Hematopoietic multipotent progenitor cell treated with erythropoietin and hydrocortisone succinate and interleukin-3 and kit ligand, for 17 days (in vitro differentiated cells): ENCODE measurements at places on chromosomes 12 and 14.

DNA sequence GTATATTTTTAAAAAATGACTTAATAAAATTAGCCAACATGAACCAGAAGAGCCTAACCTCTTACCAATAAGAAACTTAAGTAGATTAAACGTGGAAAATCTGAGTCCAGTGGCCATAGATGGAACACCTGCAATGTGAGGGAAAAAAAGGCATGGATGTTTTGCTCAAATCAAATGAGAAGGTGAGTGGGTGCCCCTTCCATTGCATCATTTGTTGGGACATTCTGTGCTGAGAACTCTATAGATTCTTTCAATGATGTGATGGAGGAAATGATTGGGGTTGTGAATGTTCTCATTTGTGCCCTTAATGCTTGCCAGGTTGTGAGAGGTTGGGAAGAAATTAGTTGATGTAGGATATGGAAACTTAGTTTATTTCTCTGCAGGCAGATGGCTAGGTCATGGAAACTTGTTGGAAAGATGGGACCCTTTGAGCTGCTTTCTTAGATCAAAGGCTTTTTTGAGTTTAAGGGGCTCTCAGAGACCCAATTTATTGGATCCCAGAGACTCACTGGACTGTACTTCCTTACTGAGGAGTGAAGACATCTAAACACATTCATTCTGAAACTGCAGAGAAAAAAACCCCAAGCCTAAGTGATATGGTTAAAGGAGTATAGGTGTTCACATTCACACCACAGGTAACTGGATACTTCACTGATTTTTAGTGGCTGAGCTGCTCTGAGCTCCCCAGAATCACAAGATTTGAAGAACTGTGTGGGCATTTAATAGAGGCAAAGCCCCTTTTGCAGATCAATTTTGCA is 95.9 kb downstream of the DACT1 start:
- DNase-seq = no peak

DNA sequence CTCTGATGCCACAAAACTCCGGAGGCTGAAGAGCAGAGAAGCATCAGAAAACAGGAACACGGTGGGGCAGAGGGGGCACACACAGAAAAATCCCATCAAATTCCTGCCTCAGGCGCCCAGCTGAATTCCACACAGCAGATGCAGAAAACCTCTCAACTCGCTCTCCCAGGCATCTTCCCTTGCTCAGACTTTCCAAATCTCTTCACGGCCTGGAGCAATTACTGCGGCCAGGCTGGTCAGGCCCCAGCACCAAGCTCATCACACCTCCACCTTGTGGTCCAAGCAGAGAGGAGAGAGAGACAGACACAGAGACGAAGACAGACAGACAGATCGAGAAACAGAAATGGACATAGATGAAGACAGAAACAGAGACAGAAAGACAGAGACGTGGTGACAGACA is 89.0 kb downstream of the NCOR2 start:
- no peak for DNase-seq

DNA sequence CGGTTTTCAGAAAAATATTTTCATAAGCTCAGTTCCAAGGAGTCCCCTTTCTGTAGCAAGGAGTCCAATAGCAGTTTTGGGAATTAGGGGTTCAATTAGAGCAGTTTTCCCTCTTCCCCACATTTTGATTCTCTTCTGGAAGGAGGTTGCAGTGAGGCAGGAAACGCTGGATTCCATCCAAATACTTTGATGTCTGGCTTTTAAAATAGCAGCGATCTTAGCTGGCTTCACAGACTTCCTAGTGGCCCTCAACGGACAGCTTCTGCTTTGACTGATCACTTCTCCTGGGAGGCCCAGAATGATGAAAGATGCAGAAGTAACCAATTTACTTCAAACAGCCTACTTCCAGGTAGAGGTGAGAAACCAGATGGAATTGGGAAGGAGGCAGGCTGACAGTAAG is 63.1 kb downstream of the C12orf75 start:
- DNase-seq = no peak

- no peak for DNase-seq
Observed at GRCh38 chr14:102666635-102667034, 74.2 kb downstream of the RCOR1 start.

- no peak for DNase-seq
Observed at GRCh38 chr12:22313286-22313962, 21.1 kb downstream of the ST8SIA1 start.

- peak; percentile 96 for DNase-seq
Observed at GRCh38 chr12:14774074-14774905, 29.0 kb downstream of the WBP11 start.

- no peak for DNase-seq
Observed at GRCh38 chr12:114263056-114263805, 142.7 kb downstream of the TBX5 start.

- DNase-seq = no peak
Observed at GRCh38 chr14:45699471-45699870, 446.5 kb upstream of the MIS18BP1 start.

- peak; percentile 9 for DNase-seq
Observed at GRCh38 chr14:76811561-76811960, 1.1 kb downstream of the ANGEL1 start.

- DNase-seq = no peak
Observed at GRCh38 chr12:6843118-6843902, 2.6 kb downstream of the GNB3 start.

GRCh38 chr14:55926007-55926406 is 192.2 kb upstream of the PELI2 start:
- DNase-seq = no peak

- no peak for DNase-seq
Observed at GRCh38 chr14:96136371-96137005, 68.2 kb upstream of the BDKRB2 start.

GRCh38 chr14:65880507-65880906 is 468.0 kb downstream of the FUT8 start:
- DNase-seq = no peak

DNA sequence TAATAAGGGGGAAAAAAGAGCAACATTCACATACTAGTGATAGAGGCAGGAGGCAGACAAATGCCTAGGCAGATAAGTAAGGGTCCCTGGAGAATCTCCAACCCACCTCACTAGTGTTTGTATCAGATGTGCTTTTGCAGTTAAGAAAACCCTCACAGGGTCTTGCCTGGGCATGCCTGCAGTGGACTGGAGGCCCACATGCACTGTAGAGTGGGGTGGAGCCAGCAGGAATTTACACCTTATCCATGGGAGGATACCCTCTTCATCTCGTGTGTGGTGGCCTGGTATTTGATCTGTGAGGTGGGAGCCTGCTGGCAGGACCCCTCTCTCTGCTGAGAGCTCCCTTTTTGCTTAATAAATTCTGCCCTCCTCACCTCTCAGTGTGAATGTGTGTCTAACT is 238.0 kb upstream of the SLC16A7 start:
- no peak for DNase-seq

GRCh38 chr12:95759718-95760117 is 30.8 kb downstream of the NTN4 start:
- no peak for DNase-seq

DNA sequence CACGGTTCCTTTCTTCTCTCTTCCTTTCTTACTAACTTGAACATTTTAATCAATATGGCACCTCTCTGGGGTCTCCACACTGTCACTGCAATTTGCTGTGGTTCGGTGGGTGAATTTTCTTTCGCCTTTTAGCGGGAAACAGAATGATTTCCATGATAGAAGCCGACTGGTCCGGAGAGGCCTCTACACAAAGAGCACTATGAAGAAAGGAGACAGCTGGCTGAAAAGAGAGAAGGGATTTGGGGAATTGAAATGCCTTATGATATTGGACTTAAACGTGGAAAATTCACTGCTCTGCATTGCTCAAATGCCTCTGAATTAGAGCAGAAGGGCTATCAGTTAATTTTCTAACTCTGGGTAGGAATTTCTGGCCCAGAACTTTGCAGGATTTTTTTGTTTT is 55.9 kb downstream of the KCNA5 start:
- no peak for DNase-seq
